Stimulated activated CD8-positive, alpha-beta memory T cell treated with anti-CD3 and anti-CD28 coated beads, Interleukin-4, amount 100 ng/mL, for 1 hour (primary cell): ENCODE measurements at places on chromosomes 3 and 15.

GRCh38 chr3:1616744-1617143, 481.9 kb upstream of the CNTN4 start:
- DNase-seq: no peak

GRCh38 chr3:147410116-147410525, 956 bp downstream of the ZIC1 start:
- no peak for DNase-seq

DNA sequence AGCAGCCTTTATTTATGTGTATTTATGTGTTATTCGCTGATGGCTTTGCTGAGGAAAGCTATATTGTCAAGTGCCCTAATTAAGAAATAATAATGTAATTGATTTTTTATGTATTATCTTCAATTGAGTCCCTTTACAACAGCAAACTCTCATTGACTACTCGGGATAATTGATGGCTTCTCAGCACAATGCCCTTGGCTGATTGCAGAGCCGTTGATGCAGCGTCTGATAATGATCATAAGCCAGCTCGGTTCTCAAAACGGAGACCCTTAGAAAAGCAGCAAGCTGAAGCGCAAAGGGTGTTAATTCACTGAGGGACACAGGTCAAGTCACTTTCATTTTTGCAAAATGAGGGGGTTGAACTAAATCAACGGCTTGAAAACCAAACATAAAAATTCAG, 357.1 kb upstream of the KCNH8 start:
- no peak for DNase-seq

DNA sequence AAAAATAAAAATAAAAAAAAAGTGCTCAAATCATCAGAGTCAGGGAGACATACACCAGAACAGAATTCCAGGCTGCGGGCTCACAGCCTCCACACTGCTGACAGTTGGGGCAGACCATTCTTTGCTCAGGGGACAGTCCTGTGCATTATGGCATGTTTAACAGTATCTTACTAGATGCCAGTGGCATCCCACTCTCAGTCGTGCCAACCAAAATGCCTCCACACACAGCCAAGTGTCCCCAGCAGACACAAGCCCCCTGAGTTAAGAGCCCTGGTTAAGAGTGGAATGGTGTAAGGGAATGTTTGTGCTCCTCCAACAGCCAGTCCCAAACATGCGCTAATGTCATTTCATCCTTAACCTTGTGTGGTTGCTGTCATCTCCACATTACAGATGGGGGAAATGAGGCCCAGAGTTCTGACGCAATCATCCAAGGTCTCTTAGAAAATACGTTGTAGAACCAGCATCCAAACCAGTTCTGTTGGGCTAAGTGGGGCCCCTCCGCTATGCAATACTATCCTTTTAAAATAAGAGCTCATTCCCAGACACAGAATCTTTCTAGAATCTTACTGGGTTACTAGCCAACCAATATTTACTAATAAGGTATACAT, 26.0 kb downstream of the CFAP92 start:
- DNase-seq: no peak

DNA sequence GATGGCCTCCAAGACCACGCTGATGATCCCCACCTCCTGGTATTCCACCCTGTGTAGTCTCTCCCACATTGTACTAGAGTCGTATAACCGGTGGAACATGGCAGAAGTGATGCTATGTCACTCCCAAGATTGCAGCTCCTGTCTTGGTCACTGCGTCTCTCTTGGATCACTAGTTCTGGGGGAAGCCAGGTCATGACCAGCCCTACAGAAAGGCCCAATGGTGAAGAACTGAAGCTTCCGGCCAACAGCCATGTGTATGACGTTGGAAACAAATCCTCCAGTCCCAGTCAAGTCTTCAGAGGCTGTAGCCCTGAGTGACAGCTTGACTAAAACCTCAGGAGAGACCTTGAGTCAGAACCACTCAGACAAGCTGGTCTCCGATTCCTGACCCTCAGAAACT, 61.9 kb upstream of the FNDC3B start:
- DNase-seq: no peak
